SK-N-SH (cell line): ENCODE measurements at places on chromosomes 16 and 17. TPM values are rescaled to one million over a fixed set of nuclear protein-coding genes. Genes with fewer than 3 reads are reported as not detected.

- DNase-seq: no peak
These were observed 2.6 kb downstream of the TMEM220 start for GRCh38 chr17:10727192-10727591.

DNA sequence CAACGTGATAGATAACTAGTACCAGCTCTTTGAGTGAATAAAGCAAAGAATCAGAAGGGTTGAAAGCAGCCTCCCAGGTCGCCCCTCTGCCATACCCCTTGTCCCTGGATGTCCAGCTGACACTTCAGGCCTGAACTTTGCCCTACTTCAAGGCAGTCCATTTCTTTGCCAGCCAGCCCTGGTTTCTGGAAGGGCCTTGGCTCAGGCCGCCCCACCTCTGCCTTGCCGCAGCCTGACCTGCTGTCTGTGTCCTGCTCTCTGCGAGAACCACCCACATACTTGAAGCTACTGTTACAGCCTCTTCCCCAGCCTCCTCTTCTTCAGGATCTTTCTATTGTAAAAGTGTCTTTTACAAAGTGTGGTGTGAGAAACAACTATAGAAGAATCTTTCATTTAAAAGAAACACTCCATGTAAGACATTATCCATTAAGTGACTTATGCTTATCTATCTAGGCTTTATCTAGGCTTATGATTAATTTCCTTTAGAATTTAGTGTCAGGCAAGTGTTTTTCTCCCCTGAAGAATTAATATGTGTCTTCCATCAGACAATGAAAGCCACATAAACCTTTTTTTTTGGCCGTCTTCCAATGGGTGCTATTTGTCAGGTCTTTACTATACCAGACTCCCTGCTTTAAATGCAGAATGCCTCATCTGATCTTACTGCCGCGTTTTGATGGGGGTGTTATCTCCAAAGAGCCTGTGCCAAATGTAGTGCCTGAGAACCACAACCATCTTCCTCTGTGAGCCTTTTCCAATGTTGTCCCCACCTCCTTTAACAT lies 133.9 kb downstream of the SOCS1 start:
- DNase-seq: peak; percentile 67

SSTR5 gene
- not detected in 2 replicates for polyA plus RNA-seq

DNA sequence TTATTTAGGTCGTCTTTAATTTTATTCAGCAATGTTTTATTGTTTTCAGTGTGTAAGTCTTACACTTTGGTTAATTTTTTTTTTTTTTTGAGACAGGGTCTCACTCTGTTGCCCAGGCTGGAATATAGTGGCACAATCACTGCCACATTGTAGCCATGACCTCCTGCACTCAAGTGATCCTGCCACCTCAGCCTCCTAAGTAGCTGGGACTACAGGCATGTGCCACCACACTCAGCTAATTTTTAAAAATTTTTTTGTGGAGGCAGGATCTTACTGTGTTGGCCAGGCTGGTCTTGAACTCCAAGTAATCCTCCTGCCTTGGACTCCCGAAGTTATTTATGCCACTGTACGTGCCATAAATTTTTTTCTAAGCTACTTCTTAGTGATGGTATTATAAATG lies 14.5 kb downstream of the RPS6KB1 start:
- DNase-seq: no peak

GRCh38 chr17:77453613-77454241 lies 313.0 kb downstream of the SEC14L1 start:
- DNase-seq: no peak

SLC35G6 gene
- polyA plus RNA-seq: not detected in 2 replicates

DNA sequence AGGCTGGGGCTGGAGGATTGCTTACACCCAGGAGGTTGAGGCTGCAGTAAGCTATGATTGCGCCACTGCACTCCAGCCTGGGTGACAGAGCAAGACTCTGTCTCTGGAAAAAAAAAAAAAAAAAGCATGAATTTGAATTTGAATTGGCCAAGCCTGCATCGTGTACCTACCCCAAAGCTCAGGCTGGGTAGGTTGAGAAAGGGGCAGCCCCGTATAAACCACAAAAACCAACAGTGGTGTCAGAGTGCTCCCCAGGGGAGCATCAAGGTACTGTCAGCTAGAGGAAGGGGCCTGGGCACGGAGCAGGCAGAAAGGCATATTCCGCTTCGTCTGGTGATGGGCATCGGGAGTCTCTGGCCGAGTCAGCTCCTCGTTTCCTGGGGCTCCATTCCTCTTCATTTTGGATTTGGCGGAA lies 40.9 kb downstream of the RAP1GAP2 start:
- DNase-seq: no peak

- no peak for DNase-seq
These were observed 6.4 kb downstream of the NHERF1 start for GRCh38 chr17:74754832-74755231.

PRSS53 gene
- polyA plus RNA-seq: 3.1 and 4.9 TPM in 2 replicates

DNA sequence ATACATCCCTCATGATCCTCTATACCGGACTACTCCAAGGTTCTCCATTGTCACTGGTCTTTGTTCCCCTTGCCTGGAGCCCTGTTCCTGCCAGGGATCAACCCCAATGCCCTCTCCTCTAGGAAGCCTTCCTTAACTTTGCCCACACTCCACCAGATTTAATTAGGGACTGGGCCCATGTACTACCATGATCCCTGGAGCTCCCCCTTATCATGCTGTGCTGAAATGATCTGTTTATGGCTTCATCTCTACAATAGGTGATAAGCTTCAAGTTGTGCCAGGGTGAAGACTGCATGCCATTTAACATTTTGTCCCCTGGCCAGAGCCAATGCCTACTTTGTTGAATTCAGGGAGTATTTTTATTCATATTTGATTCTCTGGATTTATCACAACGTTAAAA lies 17.9 kb upstream of the IRX5 start:
- DNase-seq: no peak

GRCh38 chr16:15672514-15673167 lies 22.6 kb downstream of the NDE1 start:
- DNase-seq: no peak

GRCh38 chr17:40338058-40338457 lies 26.5 kb downstream of the GJD3 start:
- DNase-seq: no peak

C1QL1 gene
- polyA plus RNA-seq: 5.4 and 11.9 TPM in 2 replicates

CCL2 gene
- 210 and 296 TPM in 2 replicates for polyA plus RNA-seq

DNA sequence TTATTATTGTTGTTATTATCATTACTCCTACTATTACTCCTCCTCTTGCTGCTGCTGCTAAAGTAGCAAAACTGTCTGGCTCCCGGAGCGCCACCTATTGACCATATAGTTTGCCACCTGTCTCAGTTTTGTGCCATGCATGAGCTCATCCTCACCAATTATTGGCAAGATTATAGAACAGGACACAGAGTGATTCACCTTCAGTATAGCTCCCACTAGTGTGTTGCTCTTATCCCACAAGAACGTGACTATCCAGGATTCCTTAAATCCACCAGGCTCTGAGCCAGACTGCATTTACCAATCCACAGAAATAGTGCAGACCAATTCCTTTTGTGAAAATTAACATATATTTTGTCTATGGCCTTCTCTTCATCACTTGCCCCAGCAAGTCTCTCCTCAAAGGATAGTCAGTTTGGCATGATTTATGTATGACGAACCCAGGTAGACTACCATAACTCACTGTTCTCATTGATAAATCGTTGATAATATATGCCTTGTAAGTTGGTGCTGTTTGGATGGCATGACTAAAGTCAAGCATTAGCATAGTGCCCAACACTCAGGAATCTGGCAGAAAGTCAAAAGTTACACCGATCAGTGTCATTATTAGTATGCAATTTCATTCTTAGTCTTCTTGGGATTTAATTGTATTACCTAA lies 405.5 kb upstream of the HSBP1 start:
- DNase-seq: no peak

DNA sequence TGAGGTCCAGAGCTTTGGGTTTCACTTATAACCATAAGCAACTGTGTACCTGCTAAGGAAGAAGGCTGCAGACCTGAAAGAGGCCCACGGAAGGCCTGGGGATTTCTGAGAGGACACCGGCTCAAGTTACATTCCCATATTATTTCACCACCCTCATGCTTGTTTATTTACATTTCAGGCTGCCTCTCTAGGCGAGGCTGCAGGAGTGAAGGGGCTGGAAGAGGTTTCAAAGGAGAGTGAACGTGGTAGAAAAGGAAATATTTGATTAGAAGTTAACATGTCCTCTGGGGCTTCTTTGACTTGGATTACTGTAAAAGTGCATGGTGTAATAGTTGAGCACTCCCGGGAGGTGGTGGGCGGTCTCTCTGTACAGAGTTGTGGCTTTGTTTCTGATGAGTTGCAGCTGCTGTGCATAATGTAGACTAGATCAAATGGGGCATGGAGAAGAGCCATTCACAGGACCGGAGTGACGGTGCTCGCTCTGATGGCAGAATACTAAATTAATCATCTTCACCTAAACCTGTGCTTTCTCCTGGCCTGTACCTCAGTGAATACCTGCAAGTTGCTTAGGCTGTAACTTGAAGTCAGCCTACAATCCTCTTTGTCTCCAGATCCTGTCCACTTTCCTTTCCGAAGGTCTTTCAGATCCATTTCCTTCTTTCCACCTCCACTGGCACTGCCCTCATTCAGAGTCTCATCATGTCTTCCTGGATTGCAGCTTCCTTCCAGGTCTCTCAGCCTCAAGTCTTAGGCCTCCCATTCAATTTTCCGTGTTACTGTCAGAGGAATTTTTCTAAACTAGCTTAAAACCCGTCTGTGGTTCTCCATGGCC lies 1.9 kb upstream of the CPD start:
- no peak for DNase-seq

DNA sequence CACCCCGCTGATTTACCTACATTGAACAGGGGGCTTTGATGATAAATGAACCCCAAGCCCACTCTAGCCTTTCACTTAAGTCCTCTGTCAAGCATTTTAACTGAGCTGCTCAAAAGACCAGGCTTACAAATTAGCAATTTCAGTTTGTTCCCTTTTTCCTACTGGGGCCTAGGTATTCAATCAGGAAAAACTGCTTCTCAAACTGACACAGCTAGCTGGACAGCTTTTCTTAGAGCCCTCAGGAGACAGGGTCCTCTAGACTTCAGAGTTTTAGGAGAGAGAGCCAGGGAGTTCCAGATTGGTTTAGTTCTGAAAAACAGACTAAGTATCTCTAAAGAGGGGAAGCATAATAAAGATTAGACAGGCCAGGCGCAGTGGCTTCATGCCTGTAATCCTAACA lies 6.2 kb upstream of the HEXIM2 start:
- no peak for DNase-seq

GRCh38 chr17:52751051-52751450 lies 592.5 kb upstream of the CA10 start:
- peak; percentile 6 for DNase-seq

SIRT7 gene
- 32.6 and 34.1 TPM in 2 replicates for polyA plus RNA-seq

DNA sequence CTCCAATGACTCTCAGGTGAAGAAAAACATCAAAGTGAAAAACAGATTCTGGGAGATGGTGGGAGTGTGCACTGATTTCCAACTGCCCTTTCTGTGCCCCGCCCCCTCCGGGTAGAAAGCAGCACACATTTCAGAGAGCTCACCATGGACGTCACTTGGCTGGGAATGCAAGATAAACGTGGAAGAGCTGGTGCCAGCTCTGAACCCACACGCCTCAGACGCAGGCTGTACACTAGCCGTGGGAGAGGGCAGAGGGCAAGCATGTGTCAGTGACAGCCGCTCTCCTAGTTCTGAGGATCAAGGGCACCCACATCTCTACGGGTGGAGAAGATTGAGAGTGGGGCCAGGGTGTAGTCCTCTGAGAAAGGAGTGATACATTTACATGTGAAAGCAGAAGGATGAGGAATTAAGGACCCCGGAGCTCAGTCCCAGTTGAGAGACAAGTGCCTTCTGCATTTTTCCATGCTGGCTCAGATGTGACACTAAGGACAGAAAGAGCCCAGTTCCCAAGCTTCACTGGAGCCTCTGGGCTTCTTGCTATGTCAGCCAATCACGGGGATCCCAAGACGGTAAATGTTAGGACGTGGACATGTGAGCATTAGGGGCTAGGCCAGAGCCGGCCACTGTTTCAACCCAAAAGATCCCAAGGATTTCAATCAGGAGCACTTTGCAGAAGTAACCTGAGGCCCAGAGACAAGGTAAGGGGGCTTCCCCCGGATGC lies 101.3 kb downstream of the ZFHX3 start:
- DNase-seq: no peak

DNA sequence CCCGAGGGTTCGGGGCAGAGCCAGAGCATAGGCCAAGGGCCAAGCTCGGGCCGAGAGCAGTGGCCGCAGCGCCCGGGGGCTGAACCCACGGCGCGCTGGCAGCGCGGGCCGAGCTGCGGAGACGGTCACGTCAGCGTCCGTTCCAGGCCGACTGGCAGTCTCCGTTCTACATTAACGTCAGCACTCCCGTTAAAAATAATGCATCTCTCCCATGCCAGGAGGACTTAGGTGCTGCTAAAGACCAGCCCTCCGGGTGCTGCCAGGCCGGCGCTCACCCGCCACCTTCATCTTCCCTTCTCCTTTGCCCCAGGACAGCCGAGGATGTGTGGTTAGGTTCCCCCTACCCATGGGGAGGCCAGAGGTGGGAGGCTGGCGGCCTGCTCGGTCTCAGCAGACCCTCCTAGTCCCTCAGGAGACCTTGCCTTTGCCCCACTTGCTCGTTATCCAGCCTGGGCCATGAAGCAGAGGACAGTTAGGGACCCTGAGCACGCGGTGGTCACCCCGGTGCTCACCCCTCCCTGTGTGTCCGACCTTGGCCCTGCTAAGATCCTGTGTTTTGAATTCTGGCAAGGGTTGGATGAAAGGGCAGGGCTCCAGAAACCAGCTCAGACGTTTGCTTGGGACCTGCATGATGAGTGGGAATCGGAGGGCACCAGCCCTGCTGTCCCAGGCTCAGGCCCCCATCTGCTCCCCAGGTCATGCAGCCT lies 572 bp downstream of the MPG start:
- no peak for DNase-seq

ARHGDIG gene
- 4.8 and 4.9 TPM in 2 replicates for polyA plus RNA-seq

KRT28 gene
- polyA plus RNA-seq: not detected in 2 replicates

- no peak for DNase-seq
These were observed 60.2 kb downstream of the WSB1 start for GRCh38 chr17:27354051-27354490.

- no peak for DNase-seq
These were observed 171.6 kb downstream of the C16orf78 start for GRCh38 chr16:49545243-49545642.

G6PC1 gene
- not detected in 2 replicates for polyA plus RNA-seq

LITAFD gene
- not detected in 2 replicates for polyA plus RNA-seq

GRCh38 chr16:29023279-29024277 lies 38.7 kb downstream of the LAT start:
- DNase-seq: no peak

- DNase-seq: no peak
These were observed 26.3 kb downstream of the STAT5B start for GRCh38 chr17:42249681-42250446.

ZMYND15 gene
- 0.06 and 0.08 TPM in 2 replicates for polyA plus RNA-seq

UNC119 gene
- 89.9 and 106 TPM in 2 replicates for polyA plus RNA-seq

GRCh38 chr17:39916918-39917317 lies 1.5 kb downstream of the GSDMB start:
- DNase-seq: no peak
